Spleen (tissue), 13 donors: ENCODE measurements at places on chromosomes 16 and 17. TPM values are rescaled to one million over a fixed set of nuclear protein-coding genes. Genes with fewer than 3 reads are reported as not detected.

DNA sequence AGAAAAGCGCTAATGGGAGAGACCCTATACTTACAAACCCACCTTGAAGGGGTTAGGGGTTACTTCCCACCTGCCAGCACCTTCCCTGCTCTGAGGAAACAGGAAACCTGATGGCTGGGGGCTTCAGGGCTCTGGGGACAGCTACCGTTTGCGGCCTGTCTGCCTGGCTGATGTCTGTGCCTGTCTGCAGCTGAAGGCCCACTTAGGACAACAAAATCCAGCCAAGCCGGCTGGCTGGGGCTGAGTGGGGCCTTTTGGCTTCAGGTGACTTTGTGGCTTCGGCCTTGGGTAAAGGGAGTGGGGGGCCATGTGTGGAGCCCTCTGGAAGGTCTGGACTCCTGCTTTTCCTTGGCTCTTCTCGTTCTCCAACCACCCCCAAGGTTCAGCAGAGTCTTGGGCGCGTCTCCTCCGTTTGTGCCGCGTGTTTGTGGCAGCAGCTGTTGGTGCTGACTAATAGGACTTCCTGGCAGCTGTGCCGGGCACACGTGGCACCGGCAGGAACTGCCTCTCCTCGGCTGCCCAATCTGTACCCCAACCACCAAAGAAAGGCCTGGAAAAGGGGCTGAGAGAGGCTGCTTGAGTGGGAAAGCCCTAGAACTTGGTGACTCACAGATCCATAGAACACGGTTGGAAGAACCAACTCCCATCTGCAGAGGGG, 186.7 kb downstream of the MSI2 start:
- DNase-seq, result peak; percentile 89

Gene DPEP3
- total RNA-seq, result 1.4 TPM

Gene MEOX1
- 41.4 TPM for total RNA-seq

Gene GPR139
- total RNA-seq, result not detected

Gene SHISA6
- 0.07 TPM for total RNA-seq

DNA sequence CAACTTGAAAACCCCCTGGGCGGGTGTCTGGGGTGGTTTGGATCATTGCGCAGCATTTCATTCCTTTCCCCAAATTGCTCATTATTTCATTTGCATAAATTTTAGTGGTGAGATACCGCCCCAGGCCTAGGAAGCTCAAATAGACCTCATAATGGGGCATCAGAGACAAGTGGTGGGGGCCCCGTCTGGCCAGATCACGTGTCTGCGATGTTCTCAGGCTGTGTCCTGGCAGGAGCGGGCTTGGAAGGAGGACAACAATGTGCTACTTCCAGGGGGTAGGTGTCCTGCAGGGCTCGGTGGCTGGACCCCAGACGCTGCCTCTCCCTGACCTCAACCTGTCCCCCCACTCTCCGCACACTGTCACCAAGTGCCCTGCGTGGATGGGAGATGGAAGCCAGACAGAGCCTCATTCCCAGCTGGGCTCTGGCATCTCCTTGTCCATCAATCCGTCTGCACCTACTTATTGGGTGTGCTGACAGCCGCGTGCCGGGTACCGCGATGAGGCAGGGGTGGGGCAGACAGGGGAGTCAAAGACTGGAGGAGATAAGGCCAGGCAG, 116.9 kb downstream of the NTN1 start:
- DNase-seq, result no peak

DNA sequence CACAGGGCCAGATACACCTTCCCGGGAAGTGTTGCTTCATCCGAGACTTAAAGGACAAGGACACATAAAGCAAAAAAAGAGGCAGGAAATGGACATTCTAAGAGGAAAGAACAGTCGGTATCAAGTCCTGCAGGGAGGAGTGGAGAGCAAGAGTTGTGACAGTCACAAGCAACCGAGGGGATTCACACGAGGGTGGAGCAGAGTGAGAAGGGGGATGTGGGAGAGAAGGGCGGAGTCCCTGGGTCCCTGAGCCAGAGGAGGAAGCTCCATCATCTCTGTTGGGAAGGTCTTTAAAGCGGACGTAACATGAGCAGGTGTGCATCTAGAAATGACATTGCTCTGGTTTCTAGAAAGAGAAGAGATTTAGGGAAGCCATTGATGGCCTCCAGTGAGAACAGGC, 47.1 kb downstream of the AIPL1 start:
- DNase-seq, result no peak

GRCh38 chr16:64596196-64596595, 525.7 kb downstream of the CDH11 start:
- DNase-seq, result no peak

Gene CCL11
- not detected for total RNA-seq

Gene KRT25
- not detected for total RNA-seq

- DNase-seq, result no peak
Observed at GRCh38 chr17:50938821-50939541, 72.8 kb upstream of the TOB1 start.

DNA sequence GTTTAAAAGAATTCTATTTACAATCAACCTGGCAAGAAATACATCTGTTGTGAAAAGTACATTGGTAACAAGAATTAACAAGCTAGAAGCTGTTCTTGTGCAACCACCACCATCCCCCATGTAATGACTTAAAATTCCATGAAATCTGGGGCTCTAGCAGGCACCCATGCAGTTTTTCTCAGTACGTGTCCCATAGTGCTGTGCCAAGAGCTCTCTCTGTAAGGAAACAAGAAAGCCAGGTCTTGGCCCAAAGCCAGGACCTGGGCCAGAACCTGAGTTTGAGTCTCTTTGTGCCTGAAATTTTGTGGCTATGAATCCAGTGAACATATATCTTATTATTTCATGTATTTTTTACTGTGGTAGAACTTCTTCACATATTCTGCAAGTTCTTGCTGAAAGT, 46.6 kb downstream of the NUP93 start:
- DNase-seq, result no peak

Gene ABCC1
- total RNA-seq, result 59.3 TPM

- no peak for DNase-seq
Observed at GRCh38 chr17:83144421-83145357, 65.3 kb downstream of the METRNL start.

- DNase-seq, result no peak
Observed at GRCh38 chr17:726271-726919, 6.0 kb upstream of the TLCD3A start.

Gene ZFPM1
- total RNA-seq, result 7.0 TPM

DNA sequence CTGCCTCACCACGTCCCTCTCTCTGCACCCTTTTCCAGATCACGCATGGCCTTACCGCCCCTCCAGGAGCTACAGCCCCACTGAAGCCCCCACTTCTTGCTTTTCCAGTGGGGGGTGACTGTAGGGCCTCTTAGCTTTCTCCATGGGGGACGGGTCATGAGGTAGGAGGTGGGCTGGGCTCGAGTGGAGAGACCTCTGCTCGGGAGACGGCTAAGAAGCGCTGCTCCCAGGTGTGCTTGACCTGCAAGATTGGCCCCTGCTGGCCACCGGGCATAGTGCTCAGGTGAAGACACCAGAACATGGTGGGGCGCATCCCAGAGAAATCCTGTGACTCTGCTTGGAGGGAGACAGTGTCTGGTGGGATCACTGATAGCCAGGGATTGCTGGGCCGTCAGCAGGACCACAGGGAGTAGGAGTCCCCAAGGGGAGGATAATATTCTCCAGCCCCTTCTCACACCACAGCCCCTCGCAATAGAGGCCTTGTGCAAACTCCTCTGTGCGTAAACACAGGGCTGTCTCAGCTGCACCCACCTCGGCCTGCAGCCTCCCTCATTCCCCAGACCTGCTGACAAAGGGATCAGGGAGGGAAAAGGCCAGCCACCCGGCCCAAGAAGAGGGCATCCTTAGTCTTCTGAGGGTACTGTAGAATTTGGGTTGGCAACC, 8.9 kb upstream of the GALK1 start:
- peak; percentile 72 for DNase-seq

DNA sequence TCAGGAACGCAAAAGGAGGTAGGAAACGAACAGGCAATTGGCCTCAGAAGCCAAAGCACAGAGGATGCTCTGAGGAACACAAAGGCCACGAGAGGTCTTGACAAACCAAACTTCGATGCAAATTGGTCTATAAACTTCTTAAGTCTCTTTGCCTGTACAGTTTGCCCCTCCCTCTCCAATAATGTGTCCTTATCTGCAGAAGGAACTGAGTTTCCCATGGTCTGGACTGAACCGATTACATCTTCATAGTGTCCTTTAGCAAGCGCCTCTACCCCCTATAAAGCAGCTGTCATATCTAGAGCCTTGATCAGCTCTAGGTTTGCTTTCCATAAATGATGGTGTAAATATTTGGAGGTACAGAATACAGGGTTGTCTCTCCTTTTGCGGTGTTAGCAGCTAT, 3.1 kb upstream of the CDRT4 start:
- no peak for DNase-seq

DNA sequence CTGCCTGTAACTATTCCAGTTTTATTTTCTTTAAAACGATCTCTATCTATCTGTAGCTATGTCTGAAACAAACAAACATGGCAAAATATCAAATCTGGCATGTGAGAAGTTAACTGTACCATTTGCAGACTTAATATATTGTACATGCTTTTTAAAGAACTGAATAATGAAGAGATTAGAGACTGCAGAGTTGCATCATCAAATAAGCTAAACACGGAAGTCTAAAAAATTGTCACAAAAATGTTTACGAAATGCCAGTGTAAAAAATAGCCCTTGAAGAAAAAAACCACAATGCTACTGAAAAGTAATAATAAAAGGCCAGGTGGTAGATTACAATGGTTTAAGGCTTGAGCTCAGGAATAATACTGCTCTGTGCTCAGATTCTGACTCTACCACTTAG, 43.1 kb downstream of the HS3ST3A1 start:
- no peak for DNase-seq

DNA sequence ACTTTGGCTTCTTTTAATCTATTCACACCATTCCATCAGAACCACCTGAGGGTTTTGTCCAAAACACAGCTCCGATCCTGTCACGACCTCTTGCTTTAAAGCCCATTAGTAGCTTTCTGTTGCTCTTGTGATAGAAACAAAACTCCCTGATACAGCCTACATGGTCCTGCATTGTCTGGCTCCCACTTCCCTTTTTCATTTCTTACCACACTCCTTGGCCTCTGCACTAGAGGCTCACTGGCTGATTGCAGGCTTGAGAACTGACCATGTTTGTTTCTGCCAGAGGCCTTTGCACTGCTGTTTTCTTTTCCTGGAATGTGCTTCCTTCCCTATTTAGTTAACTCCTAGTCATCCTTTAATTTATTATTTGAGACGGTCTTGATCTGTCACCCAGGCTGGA, 23.7 kb downstream of the IST1 start:
- no peak for DNase-seq

- DNase-seq, result no peak
Observed at GRCh38 chr17:33520426-33521330, 227.6 kb upstream of the ASIC2 start.

Gene MED13
- 97.3 TPM for total RNA-seq

GRCh38 chr17:78905116-78905515, 2.1 kb upstream of the CEP295NL start:
- no peak for DNase-seq
